HT1080 (cell line): ENCODE measurements at places on chromosomes 4 and X.
A peak's percentile ranks its signal among the peaks of the same experiment; 100 is the strongest.

DNA sequence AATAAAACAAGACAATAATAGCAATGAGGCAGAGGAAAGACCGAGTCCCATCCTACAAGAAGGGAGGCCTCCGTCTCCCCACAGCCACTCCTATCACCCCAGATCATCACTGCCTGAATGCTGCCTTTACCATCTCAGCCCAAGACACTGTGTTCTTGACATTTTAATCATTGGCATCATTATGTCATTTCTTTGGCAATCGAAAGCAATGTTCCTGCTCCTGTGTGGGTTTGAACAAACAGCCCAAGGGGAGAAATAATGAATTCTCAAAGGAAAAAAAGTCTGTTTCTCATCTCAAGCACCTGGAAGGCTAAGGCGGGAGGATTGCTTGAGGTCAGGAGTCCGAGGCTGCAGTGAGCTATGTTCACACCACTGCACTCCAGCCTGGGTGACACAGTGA is 73.0 kb upstream of the ACSL1 start:
- no peak for DNase-seq

- peak; percentile 0 for DNase-seq
Observed at GRCh38 chrX:72498782-72499181, 73.9 kb downstream of the HDAC8 start.

GRCh38 chrX:143472347-143472938 is 44.8 kb downstream of the SPANXN3 start:
- DNase-seq, result no peak

DNA sequence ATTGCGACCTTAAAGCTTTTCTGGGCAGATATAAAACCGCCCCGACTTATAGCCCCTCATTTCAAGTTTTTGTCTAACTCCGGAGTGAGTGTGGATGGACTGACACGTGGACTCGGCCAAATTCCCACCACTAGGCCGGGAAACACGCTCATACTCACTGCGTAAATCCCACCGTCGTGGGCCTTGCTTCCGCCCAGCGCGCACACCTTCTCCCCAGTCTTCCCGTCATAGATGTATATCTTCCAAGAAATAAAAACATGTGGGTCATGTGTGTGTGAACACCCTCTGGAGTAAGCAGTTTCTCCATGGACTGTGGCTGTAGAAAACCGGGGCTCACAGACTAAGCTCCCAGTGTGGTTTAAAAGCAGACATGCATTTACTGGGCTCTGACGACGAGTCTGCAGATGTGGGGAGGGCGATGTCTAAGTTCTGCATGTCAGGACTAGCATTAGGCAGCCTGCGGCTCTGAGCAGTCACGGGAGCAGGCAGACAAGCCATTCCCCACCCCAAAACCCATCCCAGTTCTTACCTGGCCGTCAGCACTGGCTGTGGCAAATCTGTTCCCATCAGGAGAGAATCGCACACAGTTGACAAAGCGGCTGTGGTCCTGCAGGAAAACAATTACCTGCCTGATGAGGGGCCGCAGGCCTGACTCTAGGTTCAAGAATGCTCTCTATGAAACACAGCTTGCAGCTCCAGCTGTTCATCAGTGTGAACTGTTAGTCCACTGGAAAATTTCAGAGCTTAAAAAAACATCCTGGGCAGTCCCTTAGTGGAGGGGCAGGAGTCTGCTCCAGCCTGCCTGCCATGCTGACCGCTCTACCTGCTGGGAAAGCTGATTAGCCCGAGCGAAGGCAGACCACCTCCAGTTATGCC is 28.2 kb downstream of the WDR1 start:
- DNase-seq, result no peak

DNA sequence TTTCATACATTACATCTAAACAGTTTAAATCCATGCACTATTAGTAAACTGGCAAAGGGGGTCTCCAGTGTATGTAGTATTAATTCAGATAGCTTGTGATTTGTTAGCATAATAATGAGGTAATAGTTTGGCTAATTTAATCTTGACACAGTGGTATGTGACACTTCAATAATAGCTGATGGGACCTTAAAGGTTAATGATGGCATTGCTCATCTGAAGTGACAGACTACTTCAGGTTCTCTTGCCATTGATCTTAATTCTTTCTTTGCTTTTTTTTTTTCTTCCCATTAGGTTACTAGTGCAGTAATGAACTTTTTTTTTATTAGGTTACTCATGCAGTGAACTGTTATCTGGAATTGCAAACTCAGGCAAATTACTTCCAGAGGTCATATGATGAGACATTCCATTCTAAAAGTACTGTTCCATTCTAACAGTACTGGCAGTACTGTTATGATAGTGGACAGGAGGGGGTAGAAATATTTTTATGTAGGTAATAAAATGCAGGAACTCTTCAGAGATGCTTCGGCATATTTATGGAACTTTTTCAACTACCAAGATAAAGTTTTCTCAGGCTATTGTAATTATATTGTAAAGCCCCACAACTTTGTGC is 911.3 kb upstream of the LCORL start:
- DNase-seq, result no peak

GRCh38 chr4:10872833-10873517 is 188.4 kb upstream of the CLNK start:
- DNase-seq, result no peak

DNA sequence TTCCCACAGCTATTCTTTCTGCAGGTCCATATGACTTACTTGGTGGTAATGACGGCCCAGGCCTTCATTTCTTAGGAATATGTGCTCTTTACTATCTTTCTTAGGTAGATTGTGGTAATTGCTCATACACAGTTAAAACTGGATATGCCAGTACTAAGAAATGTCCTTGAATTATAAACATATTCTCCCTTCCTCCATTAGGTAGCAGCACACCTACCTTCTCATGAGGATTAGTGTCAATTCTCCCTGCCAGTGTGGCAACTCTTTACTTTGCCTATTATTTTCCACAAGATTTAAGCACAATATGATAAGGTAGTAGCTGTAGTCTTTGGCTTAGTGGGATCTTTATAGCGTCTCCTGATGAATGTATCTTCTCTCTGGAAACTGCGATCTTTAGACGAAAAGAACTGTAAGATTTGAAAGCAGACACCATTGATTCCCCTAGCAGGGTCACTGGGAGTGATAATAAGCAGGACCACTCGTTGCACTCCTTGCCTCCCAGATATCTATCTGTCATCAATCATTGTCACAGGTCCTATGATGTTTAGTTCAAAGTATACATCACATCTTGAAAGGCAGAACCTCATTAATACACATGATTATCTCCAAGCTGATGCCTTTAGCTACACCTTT is 1240.7 kb downstream of the C4orf33 start:
- DNase-seq, result peak; percentile 21

GRCh38 chr4:6175426-6175825 is 24.9 kb downstream of the JAKMIP1 start:
- no peak for DNase-seq

GRCh38 chr4:20883677-20884076 is 183.4 kb downstream of the PACRGL start:
- no peak for DNase-seq

GRCh38 chrX:74514384-74514783 is 93.1 kb downstream of the SLC16A2 start:
- DNase-seq, result no peak
